NCI-H748 treated with DMSO at 0.1 percent for 48 hours (cell line): ENCODE measurements at places on chromosomes 4 and X.

GRCh38 chr4:67512501-67512900 is 32.8 kb downstream of the CENPC start:
- no peak for DNase-seq

- no peak for DNase-seq
These were observed 137.2 kb upstream of the ARHGEF9 start for GRCh38 chrX:63922221-63922620.

DNA sequence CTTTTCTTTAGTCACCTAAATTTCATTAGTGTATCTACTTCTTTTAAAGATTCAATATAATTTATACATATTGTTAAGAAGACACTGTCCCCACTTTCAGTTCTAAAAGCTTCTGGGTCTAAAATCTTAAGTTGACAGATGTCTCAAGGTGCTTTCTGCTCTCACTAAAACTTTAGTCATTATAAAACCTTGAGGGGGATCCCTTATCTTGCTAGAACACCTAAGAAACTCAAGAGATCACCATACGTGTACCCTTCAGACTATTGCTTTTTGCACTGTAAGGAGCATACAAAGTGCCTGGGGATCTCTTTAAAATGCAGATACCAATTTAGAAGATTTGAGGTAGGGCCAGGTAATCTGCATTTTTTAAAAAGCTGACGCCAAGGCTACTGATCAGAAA is 30.1 kb downstream of the CYBB start:
- DNase-seq, result no peak

DNA sequence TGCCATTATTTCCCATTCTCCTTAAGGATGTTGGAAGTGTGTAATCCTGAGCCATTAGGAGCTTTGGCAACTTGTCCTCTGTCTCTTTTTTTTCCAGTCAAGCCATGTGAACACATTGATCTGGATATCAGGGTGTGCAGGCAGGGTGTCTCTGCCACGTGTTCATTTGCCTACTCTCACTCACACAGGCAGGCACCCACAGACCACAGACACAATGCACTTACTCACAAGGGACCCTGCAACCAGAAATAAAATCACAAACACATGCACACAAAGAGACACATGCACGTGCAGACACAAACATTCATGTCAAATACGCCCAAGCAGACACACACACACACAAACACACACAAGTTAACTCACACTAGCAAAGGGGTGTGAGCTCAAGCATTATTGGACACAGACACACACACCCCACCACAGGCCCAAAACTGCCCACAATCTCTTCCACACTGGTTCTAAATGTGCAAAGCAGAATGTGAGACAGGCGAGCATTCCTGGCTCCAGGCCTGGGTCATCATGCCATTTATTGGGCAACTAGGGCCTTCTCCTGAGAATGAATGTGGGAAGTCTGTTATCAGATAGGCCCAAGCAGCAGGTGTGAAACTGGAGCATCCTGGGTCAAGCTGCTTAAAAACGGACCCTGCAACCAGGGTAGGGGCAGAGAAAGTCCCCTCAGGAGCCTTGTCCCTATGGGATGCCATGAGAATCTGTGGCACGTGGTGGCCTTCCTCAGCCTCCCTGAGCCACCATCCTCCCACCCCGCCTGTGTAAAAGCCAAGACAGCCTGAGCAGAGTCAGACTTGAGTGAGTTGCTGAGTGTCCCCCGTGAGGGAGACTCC is 63.4 kb downstream of the NBDY start:
- DNase-seq, result no peak

DNA sequence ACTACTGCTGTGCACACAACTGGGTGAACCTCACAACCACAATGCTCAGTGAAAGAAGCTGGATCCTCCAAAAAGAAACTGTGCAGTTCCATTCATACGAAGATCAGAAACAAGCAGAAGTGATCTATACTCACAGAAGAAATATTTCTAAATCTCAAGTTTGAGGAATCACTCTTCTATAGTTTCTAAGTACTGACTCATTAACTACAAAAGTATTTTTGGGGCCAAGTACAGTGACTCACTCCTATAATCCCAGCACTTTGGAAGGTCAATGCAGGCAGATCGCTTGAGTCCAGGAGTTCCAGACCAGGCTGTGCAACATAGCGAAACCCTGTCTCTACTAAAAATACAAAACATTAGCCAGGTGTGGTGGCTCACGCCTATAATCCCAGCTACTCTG is 51.3 kb upstream of the RELL1 start:
- DNase-seq, result no peak

DNA sequence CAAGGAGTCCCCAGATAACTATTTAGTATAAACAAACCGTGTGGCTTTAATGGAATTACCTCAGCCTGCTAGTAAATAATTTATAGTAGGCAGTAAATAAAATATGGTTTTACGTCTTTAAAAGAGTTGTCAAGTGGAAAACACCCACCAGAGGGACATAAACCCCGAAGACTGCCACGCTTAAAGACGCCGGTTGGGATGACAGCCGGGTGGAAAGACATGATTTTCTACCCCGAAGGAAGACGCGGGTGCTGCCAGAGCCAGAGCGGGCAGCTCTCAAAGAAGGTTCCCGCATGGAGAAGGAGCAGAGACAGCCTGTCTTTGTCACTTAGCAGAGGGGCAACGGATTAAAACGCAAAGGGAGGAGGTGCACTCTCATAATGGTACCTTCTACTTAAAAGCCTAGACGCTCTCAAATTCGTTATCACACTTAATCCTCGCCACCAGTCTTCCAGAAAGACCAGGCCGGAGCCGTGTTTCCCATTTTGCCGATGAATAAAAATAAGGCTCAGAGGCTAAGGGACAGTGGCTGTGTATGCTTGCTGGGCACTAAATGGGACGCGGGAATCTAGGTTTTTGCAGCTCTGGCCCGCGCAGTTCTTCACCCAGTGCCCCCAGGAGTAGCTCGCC is 140.5 kb upstream of the ZIC3 start:
- DNase-seq, result no peak

DNA sequence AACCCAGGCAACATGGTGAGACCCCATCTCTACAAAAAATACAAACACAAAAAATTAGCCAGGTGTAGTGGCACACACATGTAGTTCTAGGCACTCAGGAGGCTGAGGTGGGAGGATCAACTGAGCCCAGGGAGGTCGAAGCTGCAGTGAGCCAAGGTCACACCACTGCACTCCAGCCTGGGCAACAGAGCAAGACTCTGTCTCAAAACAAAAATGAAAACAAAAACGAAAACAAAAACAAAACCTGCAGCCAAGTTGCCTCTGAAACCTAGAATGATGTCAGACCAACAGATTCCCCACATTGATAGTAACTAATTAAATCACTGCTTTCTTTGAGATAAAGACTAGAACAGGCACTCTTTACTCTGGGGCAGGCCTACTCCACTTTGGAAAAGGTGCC is 104.5 kb downstream of the AMELX start:
- no peak for DNase-seq

GRCh38 chr4:10082047-10082446 is 34.6 kb downstream of the WDR1 start:
- DNase-seq, result no peak
